ENCODE measurements at places on chromosomes 1 and 21. TPM values are rescaled to one million over a fixed set of nuclear protein-coding genes. Genes with fewer than 3 reads are reported as not detected.

- DNase-seq, result no peak
Measured at GRCh38 chr21:41809891-41810596, 43.2 kb upstream of the RIPK4 start.

DNA sequence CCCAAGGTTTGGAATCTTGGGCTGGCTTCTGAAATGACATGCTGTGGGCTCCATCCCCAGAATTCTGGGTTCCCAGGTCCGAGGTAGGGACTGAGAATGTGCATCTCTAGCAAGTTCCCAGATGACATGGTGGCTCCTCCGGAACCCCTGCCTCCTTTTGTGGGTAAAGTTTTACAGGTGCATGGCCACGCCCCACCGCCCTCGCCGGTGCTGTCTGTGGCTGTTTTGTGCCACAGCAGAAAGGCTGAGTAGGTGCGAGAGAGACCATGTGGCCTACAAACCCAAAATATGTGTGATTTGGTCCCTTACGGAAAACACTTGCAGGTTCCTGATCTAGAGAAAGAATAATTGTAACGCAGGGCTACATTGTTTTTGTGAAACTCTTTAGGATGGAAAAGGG, 30.9 kb downstream of the SKI start:
- DNase-seq, result no peak

DNA sequence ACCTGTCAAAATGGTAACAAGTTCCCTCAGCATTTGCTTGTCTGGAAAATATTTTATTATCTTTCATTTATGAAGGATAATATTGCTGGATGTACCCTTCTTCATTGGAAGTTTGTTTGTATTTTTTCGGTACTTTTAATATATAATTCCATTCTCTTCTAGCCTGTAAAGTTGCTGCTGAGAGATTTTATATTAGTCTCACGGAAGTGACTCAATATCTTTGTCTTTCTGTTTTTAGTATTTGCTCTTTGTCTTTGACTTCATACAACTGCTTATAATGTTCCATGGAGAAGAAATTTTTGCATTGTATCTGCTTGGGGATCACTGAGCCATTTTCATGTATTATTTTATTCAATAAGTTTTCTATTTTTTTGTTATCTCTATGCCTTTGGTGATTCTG, 1777.5 kb downstream of the BRINP3 start:
- no peak for DNase-seq

Gene LSS
- 38.8 TPM for polyA plus RNA-seq

Gene F11R
- 97.2 TPM for polyA plus RNA-seq

Gene HIVEP3
- polyA plus RNA-seq, result 4.0 TPM

Measured in left kidney (tissue), 8 donors.